ENCODE measurements at places on chromosomes 3 and 15.

GRCh38 chr3:153855772-153856171 lies 265.4 kb upstream of the ARHGEF26 start:
- DNase-seq = no peak

- no peak for DNase-seq
These were observed 9.1 kb downstream of the ANPEP start for GRCh38 chr15:89805241-89806209.

GRCh38 chr15:57589281-57589680 lies 2.4 kb upstream of the MYZAP start:
- no peak for DNase-seq

GRCh38 chr3:113165841-113166240 lies 45.5 kb upstream of the BOC start:
- no peak for DNase-seq

- DNase-seq = no peak
These were observed 17.8 kb downstream of the LRIG1 start for GRCh38 chr3:66483006-66483405.

DNA sequence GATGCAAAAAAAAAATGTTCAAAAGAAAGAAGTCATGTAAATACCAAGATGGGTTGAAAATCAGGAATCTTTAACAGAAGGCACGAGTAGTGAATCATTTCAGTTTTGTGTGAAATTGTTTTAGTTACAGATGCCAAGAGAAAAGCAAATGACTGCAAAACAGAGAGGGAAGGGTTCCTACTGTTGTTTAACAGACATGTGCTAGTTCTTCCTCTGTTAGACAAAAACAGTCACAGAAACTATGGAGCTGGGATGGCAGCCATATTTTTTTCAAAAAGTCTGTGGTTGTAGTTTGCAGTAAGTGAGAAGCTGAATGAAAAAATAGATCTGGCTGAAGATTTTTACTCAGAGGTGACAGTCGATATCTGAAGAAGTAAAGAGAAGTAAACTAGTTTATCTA lies 511.9 kb downstream of the ZIC1 start:
- no peak for DNase-seq

DNA sequence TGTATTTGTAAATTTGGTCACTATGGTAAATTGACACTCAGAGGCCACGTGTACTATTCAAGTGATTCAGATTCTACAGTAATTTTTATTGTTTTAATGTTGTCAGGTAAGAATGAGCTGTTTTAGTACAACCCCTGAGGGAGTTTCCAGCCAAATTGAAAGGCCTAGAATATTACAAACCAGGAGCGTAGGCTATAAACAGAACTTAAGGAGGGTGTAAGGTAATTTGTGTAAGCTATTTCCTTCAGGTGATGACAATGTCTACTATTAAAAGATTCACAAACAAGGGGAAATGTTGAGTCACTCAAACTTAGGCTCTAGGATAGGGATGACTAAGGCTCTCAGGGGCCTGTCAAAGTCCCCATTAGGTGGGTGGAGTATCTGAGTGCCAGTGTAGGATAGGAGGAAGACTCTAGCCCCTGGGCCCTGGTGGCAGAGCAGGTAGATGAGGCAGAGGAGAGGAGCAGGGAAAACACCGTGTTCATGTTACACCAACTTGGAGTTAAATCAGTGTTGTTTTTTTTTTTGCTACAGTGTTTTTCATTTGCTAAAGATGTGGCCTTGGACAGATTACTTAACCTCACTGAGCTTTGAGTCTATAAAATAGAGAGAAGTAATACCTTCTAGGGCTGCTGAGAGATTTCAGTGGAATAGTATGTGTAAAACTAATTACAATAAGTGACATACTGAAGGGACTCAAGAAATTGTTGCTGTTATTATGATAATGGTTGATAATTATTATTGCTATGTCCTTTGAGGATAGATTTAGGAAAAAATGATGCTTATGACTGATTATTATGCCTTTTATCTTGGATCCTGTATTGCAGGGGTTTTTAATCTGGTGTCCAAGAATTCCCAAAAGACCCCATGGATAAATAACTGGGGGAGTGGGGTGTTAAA lies 10.3 kb downstream of the TM4SF1 start:
- DNase-seq = no peak

DNA sequence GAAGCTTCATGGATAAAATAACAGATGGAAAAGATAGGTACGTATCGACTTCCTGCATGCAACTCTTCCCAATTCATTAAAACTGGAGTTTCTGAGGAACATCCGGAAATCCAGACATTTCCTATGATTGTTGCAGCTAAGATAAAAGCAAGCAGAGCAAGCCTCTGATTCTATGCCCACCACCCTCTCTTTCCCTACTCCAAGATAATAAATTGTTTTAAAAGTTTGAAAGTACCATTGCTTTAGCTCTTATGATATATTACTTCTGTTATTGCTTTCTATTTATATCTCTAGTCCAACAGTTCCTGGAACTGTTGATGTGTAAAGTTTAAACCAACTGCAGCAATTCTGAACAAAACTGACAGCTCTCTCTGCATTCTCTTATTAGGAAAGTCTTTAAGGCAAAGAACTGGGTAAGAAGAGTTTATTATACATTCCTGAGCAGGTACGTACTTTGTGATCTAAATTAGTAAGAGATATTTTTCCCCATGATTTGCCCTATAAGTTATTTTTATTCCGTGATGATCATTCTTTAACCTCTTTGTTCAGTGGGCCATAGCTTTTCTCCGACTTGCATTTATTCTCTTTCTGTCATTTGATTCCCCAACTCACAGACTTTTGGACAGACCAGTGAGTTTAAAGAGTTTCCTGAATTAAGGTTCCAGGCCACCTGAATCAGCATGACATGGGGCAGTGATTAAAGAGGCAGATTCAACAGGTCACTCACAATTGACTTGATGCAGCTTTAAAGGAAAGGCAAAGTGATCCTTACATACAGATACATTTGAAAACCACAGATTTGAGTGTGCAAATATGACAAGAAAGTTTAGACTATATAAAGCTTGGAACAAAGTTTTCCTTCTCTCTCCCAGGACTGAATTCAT lies 94.2 kb upstream of the THRB start:
- DNase-seq = no peak

DNA sequence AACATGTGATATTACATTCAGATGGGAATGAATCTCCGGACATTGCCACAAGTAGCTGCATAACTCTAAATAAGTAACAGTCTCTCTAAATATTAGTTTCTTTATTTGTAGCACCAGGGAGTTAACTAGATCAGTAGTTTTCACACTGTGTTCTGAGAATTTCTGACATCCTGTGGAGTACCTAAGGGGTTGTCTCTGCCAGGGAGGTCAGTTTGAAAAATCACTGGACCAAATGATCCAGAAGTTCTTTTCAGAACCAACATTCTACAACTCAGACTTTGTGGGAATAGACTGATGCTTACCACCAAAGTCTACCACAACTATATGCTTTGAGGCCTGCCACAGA lies 9.0 kb upstream of the ILDR1 start:
- DNase-seq = no peak

DNA sequence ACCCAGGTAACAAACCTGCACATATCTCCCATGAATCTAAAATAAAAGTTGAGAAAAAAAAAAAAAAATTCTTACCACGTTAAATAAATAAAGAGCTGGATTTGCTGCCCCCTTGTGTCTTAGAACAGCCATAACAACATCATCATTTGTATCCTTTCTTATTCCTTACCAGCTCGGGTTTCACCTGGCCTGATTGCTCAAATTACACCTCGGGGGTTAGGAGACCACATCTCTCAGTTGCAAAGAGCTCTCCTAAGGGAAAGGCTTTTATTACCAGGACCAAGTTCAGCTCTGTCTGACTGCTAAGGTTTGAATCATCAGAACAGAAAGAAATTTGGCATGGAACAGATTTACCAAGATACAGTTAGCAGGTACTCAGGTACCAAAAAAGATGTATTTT lies 25.8 kb upstream of the RPL39L start:
- DNase-seq = no peak

- DNase-seq = no peak
These were observed 33.9 kb downstream of the GAP43 start for GRCh38 chr3:115657168-115657567.

DNA sequence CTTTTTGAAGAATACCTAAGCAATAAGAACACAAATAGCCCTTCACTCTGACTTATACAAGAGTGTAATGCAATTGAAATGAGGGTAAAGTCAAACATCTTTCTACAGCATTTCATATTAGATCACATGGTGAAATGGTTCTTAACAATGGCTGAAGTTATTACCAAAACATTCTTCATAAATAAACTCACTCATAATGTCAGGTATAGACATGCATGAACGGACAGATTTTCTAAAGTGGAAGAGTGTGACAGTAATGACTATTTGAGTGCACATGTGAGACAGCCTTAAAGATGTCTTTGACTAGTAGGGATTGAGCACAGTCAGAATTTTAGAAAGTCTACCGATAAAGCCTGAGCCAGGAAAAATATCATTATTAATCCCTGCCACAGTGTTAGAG lies 471.0 kb downstream of the ZPLD1 start:
- DNase-seq = no peak

- DNase-seq = no peak
These were observed 3.5 kb upstream of the FAM81A start for GRCh38 chr15:59434481-59434880.

DNA sequence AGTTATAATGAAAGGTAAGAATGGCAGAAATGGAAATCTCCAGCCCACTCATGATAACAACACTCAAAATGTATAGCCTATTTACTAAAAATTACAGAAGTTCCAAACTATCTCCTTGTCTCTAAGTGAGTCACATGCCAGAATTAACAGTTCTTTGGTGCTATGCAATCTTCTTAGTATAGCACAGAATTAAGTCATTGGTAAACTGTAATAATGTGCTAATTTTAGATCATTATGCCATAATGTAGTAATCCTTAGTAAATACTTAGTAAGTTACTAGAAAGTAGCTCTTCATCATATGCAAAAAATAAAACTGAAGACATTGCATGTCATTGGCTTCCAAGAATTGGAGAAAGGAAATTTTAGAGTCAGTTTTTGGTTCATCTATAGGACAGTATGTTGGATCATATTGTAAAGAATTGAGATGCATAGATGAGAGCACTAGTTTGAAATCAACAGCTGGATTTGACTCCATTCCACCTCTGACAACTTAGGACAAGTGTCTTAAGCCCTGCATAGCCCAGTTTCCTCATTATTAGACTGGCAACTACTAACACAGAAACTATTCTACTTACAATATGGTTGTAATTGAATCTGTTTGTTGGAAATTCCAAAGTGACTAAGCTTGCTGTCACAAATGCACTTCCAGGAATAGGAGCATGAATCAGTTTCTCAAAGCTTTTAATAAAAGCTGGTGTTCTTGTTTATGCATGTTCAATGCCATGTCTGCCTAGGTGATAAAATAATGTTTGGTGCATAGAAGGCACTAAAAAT lies 40.1 kb upstream of the CD47 start:
- no peak for DNase-seq

DNA sequence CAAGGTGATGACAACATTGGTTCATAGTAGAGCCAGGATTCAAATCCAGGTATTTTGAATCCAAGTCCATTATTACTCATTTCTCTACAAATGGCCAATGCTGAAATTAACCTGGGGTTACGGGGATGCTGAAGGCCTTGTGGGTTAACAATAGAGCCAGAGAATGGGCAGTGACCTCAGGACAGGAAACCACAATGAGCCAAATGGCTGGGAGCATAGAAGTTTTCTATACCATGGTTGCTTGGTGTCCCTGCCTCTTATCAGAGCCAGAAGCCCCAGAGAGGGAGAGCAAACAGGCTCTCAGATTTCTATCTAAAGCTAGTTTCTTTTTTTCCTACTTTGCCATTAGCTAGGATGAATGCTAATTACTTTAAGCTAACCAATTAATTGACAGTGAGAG lies 82.3 kb downstream of the TNIK start:
- DNase-seq = no peak

- no peak for DNase-seq
These were observed 617.6 kb upstream of the UBE2E2 start for GRCh38 chr3:22585504-22585903.

DNA sequence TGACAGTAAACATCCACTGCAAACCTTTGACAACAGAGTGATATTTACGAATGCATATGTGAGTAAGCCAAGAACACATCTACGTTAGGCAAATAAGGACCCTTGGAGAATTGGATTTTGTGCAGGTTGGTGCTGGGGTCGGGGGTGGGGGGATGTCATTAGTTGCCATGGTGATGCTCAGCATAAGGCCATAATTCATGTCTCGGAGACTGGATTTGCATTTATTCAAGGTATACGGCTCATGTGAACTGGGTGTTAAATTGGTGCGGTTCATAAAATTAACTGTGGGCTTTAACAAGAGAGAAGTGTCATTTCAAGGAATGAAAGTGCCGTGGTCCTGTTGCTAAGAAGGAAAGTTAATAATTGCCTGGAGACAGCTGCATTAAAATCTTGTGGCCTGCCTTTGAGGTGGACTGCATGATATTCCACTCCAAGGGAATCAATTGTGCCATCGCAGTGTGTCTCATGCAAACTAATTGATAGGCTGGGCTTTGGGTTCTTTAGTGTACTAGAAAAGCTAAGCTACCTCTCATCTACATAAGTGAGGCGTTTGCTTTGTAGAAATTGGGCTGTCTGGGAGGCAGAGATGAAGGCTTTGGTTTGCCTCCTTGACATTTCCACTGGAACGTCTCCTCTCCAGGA lies 228.9 kb upstream of the FEZF2 start:
- no peak for DNase-seq

GRCh38 chr15:84889313-84889990 lies 5.0 kb downstream of the SLC28A1 start:
- DNase-seq = no peak

GRCh38 chr3:86645756-86646155 lies 345.2 kb downstream of the VGLL3 start:
- DNase-seq = no peak

DNA sequence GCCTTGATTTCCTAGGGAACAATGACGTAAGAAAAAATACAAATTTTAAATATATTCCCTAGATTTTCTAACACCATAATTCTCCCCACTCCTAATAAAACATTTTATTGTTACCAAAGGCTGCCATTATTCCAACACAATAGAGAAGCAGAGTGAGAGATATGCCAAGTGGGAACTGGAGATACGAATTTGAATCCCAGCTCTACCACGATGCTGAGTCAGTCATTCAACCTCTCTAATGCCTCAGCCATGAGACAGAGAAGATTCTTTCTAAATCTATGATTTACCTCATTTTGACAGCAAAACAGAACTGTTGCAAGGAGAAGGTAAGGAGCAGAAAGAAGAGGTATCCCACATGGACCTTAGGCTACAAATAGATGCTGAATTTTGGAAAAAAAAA lies 112.5 kb downstream of the IGF2BP2 start:
- no peak for DNase-seq

GRCh38 chr15:74041311-74041756 lies 41.0 kb downstream of the GOLGA6A start:
- DNase-seq = no peak

DNA sequence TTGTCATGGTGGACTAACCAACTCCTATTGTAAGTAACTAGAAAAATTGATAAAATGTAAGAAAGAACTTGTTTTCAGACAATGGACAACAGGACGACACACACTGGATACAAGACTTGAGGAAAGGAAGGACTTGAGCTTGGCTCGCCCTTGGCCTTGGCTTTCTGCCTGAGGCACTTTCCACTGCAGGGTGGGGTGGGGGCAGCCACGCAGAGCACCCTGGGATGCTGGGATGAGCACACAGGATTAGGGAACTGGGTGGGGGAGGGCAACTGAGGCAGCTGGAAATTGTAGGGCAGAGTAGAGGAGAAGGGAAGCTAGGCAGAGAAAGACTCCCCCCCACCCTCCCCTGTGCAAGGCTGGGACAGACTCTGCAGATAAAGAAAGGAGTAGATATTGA lies 25.5 kb upstream of the HHATL start:
- no peak for DNase-seq

- no peak for DNase-seq
These were observed 6.8 kb downstream of the PRRT3 start for GRCh38 chr3:9945358-9945757.
